ENCODE measurements at places on chromosomes 16 and 17.

- DNase-seq: no peak
These were observed 36.7 kb downstream of the GRIN2C start for GRCh38 chr17:74822939-74823367.

GRCh38 chr17:76523084-76524037 is 14.1 kb downstream of the CYGB start:
- DNase-seq: no peak

DNA sequence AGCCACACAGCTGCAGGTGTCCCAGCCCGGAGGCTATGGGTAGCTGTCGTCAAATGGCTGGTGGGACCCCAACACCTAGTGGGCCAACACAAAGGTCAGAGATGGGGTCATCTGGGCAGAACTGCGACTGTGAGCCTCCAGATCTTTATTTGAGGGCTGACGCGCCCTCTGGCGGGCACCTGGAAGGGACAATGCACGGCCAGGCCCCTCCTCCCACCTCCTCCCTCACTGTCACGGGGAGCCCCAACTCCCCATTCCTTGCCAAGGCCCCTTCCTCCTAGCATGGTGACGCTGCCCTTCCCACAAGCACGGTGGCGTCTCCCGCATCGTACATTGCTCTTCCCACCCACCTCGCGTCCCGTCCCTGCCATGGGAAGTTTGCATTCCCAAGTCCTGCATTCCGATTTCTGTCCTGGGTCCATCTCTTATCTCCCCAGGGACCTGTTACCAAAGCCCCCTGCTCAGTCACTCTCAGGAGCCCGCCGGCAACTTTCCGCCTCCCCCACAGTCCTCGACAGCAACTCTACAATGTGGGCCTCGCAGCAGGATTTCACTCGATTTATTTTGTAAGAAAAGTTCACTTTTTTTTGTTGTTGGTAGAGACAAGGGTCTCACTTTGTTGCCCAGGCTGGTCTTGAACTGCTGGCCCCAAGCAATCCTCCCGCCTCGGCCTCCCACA is 1.0 kb downstream of the TLE7 start:
- DNase-seq: no peak

- DNase-seq: no peak
These were observed 178.7 kb downstream of the FOXL1 start for GRCh38 chr16:86756882-86757703.

- no peak for DNase-seq
These were observed 30.3 kb downstream of the DBNDD1 start for GRCh38 chr16:89988951-89989350.

DNA sequence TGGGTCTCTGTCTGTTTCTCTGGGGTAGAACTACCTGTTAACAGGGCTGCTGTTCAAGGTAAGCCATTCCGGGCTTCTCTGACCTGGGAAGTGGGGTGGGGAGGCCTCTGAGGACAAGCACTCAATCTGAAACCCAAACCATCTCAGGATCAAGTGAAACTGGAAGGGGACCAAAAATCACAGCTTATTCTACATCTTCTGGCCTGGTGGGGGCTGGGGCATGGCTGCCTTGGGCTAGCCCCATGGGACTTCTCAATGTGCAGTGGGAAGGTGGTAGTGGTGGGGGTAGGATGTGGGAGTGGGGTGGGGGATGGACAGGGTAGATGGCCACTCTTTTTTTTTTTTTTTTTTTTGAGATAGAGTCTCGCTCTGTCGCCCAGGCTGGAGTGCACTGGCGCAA is 5.5 kb downstream of the FLOT2 start:
- DNase-seq: no peak

DNA sequence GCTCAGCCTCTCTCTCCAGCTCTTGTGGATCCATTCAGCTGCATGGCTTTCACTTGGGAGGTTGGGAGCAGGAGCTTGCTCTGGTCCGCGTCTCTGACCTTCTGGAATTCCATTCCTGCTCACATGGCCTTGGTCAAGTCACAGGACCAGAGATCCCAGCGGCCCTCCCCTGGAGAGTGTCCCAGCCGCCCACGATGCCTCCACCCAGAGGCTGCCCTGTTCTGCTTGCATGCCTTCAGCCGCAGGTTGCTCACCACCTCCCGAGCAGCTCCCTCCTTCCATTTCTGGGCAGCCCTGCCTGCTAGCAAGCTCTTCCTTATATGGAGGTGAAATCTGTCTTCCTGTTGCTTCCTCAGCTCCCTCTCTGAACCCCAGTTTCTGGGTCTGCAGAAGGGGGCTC is 32.6 kb downstream of the RAI1 start:
- no peak for DNase-seq

GRCh38 chr17:28499684-28500357 is 6.3 kb upstream of the FOXN1 start:
- DNase-seq: no peak

DNA sequence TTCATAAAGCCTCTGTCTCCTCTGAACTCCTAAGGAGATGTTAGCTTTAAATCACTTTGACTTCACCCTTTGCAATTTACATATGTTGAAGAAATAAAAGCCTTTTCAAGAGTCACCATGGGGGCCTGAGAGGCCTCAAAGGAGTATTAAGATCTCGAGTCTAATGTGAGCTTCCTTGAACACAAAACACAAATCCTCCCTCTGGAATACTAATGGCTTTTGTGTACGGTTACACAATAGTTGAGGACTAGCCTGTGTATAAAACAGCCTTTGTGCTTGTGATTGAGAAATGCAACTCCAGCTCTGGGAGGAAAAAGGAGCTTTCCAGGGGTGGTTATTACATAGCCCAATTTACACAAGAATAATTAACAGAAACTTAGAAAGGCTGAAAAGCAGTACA is 1140.2 kb downstream of the CDH11 start:
- DNase-seq: no peak

- DNase-seq: no peak
These were observed 6.2 kb upstream of the SLC25A19 start for GRCh38 chr17:75295201-75296158.

GRCh38 chr16:22862046-22862445 is 48.1 kb downstream of the HS3ST2 start:
- DNase-seq: no peak

Measured in NCI-H1417 treated with DMSO at 0.1 percent for 48 hours (cell line).